GM19239 (cell line): ENCODE measurements at places on chromosomes 5 and 9.
A peak's percentile ranks its signal among the peaks of the same experiment; 100 is the strongest.

DNA sequence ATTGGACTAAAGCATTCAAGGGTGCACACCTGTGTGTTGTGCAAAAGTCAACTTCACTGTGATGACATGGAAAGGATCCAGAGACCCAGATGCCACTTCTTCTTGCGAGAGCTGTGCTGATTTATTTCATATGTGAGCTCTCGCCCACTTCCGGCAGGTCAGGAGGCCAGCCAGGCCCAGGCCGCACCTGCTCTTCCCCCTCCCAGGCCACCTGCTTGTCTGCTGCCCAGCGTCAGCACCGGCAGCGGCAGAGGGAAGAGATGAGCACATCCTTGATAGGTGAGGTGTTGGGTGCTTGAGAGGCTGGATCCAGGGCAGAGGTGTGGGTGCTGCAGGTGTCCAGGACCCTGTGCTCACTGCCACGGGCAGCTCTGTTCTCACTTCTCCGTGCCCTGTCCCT is 242.9 kb downstream of the FANCC start:
- DNase-seq: no peak

DNA sequence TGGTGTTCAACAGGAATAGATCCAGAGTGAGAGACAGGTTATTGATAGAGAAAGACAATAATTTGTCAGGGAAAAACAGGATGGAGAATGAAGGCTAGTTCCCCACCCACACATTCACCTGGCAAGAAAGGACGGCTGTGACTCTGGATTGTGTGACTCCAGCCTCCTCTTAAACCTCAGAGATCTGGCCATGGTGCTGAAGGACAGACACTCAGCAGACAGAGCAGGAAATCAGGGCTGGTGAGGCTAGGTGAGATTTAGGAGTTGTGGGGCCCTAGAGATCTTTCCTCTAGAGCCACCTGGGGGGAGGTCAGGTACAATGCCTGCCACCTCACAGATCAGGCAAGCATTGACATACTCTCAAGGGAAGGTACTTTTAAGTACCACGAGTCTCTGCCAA is 15.2 kb downstream of the OR1B1 start:
- no peak for DNase-seq

- no peak for DNase-seq
These were observed 75.4 kb downstream of the NREP start for GRCh38 chr5:111681414-111682120.

GRCh38 chr9:15529566-15530324 is 19.0 kb upstream of the PSIP1 start:
- DNase-seq: no peak

GRCh38 chr9:105255421-105255820 is 11.0 kb downstream of the SLC44A1 start:
- DNase-seq: no peak

DNA sequence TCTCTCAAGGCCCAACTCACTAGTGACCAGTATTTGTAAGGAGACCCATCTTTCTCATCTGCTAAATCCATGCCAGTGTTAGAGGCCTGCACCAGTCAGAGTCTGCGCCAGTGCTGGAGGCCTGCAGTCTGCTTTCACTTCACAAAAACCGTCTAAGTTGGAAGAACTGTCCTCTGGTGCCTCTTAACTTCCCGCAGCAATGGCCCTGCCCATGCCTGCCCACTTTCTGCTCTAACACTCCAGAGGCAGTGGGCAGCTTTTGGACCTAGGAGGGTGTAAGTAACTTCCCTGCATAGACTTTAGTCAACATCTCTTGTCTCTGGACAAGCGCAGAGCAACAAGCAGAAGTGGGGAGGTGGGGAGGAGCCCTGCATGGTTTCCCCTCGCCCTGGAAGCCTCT is 152.9 kb downstream of the AUH start:
- no peak for DNase-seq

DNA sequence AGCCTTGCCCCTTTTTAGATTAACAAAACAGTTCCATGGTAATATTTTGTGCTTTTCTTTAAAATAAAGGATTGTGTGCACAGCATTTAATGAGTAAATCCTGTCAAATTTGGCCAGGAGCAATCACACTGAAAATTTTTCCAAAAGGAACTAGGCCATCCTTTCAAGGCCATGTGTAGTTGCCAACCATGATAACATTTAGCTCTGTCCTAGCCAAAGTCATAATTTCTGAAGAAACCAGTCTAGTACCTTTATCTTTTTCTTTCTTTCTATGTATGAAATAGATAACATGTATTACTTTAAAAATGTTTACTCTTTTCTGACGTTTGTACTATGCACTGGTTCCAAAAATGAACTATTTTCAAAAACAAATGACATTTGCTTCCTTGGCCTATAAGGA is 143.7 kb downstream of the PBX3 start:
- no peak for DNase-seq

GRCh38 chr5:135033901-135034235 is at the start of gene PITX1:
PITX1 (minus strand) TSS chr5:135034228; CDS start chr5:135033881, 347 bp downstream.
- DNase-seq: no peak

GRCh38 chr9:91727316-91727861 is 222.6 kb downstream of the ROR2 start:
- peak; percentile 77 for DNase-seq
